ENCODE measurements at places on chromosomes 6 and 20.
A peak's percentile ranks its signal among the peaks of the same experiment; 100 is the strongest.

DNA sequence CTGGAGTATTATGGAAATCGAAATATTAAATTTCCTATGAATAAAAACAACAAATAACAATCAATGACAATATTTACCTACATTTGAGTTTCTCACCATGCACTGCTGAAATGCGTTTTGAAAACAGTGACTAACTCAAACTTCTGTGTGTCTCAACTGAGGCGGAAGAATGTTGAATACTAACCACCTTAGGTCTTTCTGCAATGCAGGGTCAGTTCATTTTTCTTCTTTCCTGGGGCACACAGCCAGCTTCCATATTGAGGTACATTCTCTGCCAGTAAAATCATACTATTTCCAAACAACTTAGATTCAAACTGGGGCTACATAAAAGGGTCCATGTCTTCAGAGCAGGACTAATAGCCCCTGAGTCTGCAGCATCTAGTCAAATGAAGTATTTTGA is 310.1 kb downstream of the UTRN start:
- DNase-seq = no peak

- no peak for DNase-seq
These were observed 637 bp upstream of the SLC22A3 start for GRCh38 chr6:160347259-160348222.

- no peak for DNase-seq
These were observed 363.3 kb upstream of the CDH4 start for GRCh38 chr20:60888771-60889170.

DNA sequence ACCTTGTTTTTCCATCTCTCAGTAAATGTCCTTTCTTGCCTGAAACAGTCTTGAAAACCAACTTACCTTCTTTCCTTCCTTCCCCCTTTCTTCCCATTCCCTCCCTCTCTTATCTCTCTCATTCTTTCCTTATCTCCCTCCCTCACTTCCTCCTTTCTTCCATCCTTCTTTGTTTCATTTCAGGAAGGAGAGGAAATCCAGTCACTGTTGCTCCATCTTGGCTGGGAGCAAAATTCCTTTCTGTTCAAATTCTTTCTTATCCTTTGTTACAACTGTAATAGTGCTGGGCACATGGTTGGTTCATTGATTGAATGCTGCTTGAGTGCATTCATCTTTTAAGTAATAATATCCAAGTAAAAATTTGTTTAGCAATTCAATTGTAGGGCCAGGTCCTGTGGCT is 17.4 kb upstream of the TCP11 start:
- no peak for DNase-seq

DNA sequence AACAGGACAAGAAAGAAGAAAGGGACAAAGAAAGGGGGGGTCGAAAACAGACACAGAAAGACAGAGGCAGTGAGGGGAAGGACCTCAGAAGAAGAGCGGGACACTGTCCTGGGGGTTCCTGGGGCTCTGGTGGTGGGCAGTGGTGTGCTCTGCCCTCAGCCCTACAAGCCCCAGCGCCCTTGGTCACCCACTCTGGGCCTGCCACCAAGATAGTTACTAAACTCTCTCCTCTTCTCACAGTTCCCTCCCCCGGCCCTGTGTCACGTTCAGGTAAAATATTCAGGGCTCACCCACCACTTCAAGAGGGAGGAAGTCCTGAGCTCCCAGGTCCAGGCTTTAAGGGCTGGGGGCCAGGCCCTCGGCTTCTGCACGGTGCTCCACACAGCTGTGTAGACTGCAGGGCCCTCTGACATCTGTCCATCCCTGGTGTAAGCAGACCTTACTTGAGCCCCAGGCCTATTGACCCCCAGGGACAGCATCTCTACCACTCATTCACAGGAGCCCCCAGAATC is 87.4 kb downstream of the MRPL14 start:
- no peak for DNase-seq

DNA sequence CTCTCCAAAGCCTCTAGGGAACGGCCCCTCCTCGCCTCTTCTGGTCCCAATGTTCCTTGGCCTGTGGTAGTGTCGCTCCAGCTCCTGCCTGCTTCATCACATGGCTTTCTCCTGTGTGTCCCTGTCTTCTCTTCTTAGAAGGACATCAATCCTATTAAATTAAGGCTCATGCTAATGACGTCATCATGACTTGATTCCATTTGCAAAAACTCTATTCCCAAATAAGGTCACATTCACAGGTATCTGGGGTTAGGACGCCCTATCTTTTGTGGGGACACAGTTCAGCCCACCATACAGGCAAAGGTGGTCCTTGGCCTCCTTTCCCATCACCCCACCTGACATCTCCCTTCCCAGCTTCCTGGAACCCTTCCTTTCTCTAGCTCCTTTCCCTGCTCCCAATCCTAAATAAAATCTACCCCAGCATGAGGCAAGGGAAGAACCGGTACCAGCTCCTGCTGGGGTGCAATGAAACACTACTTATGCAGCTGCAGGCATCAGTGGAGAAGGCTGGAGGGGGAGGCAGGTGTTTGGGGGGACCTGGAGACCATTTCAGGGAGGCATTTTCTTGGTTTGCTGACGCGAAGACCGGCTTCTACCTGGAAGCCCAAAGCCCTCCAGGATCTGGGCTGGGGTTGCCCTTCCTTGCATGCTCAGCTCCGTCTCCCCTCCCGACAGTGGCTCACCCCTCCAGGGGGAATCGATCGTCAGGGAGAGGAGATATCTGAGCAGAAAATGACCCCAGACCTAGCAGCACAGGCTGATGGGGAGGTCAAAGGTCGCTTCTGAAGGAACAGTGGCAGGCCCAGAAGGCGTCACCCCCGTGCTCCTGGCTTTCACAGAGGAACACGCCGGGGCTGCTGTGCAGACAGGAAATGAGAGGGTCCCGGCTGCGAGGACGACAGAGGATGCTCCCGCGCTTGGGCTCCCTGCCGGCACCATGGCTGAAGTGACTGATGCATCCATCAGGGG is 71.7 kb upstream of the QKI start:
- DNase-seq = no peak

- DNase-seq = no peak
These were observed 15.7 kb upstream of the FAM83C start for GRCh38 chr20:35307666-35308653.

- no peak for DNase-seq
These were observed 654 bp downstream of the TBC1D7 start for GRCh38 chr6:13327691-13328075.

DNA sequence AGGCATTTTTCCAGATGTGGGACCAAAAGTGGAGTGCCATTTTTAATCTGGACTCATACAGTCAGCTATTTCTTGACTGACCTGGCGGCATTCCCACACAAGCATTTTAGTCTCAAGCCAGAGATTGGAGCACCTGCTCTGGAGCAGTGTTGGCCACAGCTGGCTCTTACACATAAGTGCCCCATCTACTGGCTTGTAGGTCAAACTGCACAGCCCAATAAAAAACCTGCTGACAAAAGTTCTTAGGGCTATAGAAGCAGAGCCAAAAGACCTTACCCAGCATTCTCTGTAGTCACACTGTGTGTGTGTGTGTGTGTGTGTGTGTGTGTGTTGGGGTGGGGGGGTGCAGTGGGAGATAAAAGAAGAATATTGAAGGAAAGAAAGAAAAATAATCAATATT is 38.6 kb upstream of the SENP6 start:
- DNase-seq = peak; percentile 10

DNA sequence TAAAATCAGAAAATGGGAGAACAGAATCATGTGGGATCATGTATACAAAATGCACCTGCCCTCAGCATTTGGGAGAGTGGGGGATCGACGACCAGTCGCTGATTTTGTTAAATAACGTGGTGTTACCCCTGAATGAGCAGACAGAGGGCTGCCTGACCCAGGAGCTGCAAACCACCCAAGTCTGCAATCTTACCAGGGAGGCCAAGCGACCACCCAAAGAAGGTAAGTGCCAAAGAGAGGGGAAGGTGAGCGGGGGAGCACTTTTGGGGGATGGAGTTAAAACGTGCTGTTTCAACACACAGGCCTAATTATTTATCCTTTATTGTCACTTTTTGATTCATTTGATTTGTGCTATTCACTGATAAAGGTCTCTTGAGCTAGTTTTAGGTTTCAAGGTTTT is 4.1 kb downstream of the ADGRB3 start:
- no peak for DNase-seq

DNA sequence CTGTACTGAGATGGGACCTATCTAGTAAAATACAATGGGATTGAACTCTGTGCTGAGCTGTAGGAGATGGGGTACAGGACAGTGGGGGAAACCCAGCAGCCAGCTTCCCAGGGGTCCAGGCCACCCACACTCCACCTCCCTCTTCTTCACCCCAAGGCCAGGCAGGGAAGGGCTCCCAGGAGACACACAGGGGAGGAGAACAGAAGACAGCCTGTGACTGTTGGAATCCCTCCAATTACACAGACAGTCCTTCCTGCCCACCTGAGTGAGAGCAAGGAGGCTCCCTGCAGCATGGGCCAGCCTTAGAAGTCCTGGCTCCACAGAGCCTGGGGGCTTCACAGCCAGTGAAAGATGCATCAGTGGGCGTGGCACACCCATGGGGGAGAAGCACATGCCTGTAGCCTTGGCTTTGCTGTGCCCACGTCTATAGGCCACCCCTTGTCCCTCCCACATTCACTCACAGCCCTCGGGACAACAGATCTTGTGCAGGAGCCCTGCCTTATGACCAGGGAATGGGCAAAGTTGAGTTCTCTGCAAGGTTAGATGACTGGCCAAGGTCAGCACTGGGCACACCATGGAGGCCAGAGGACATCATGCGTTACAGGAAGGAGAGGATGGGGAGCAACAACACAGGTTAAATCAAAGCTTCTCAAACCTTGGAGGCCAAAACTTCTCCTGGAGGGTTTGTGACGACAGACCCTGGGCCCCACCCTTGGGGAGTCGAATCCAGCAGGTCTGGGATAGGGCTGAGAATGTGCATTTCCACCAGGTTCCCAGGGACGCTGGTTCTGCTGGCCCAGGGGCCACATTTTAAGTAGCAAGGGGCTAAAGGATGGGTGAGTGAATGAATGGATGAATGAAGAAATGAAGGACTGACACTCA is 12.3 kb upstream of the CST7 start:
- DNase-seq = no peak

- DNase-seq = no peak
These were observed 58.9 kb upstream of the SGK1 start for GRCh38 chr6:134376785-134377184.

GRCh38 chr6:109713097-109713496 is 22.0 kb downstream of the FIG4 start:
- no peak for DNase-seq

- DNase-seq = no peak
These were observed 550.3 kb downstream of the QKI start for GRCh38 chr6:163964789-163965188.

DNA sequence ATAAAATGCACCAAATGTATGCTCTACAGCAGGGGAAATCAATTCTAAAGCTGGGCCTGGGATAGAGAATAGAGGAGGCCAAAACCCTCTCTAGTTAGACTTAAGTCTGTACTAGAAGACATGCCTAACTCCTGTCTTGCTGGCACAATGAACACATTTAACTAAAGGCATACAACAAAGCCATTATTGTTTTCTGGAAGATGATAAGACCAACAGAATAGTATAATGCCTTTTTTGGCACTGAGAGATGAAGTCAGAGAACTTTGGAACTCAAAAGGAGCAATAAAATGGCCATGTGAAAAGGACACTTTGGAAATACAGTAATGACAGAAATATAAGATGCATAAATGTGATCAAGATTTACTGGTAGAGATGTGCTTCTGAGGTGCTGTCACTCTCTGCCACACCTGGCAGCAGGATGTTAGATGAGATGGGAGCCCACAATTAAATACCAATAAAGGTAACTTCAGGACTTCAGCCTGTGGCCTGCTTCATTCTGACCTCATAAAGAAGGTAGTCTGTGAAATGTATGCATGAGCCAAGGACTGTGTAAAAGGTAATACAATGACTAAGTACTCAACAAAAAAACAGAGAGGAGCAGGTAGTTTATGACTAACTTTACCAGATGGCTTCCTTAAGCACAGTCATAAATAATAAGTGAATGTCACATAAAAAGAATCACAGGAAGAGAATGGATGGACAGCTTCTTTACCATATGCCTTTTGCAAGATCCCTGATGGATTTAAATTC is 333.4 kb downstream of the BCKDHB start:
- peak; percentile 78 for DNase-seq

DNA sequence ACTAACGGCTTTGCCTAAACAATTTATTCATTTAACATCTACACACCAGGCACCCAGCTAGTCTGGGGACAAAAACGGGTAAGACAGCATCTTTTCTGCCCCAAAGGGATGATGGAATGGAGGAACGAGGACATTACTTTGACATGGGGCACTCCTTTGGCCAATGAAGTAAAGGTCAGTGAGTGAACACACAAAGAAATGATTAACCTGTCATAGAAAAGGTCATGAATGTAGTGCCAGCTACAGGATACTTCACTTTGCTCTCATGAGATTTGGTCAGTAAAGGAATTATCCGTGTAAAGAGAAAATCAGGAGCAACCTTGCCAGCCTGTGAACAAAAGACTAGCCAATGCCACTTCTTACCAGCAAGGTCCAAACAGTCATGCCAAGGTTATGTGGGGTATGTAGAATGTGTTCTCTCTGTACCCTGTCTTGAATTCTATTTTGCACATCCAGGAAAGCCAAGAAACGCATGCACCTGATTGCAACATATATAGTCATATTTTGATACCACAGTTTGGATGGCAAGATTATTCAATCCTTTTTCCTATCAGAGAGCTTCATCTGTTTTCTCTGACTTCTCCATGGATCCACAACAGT is 145.3 kb downstream of the GMPR start:
- no peak for DNase-seq

DNA sequence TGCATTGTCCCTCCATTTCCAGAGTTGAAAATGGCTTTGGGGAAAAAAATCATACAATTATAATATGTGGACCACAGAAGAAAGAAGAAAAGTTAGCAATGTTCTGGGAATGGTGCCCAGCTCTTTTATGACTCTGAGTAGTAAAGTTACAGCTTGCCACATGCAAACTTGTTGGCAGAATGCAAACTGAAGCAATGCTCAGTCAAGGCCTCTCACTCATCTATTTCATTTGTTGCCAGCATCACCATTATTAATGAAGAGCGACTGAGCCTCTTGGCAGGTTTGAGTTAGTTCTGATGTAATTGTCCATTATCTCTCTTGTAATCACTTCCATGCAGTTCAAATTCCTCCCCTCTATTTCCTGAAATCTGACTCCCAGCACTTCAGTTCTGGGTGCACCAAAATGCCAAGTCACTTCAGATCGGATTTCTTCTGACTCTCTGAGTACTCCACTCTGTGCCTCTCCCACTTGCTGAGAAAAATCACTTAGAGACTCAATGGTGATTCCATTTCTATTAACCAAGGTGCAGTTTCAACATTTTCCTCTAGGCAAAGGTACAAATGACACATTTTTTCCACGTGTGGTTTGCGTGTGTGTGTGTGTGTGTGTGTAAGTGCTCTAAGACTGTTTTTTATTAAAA is 154.4 kb upstream of the STMND1 start:
- peak; percentile 74 for DNase-seq

Data from epithelial cell of prostate (primary cell).